Spinal cord (tissue), 10 donors: ENCODE measurements at places on chromosomes 5 and 9. TPM values are rescaled to one million over a fixed set of nuclear protein-coding genes. Genes with fewer than 3 reads are reported as not detected.

DNA sequence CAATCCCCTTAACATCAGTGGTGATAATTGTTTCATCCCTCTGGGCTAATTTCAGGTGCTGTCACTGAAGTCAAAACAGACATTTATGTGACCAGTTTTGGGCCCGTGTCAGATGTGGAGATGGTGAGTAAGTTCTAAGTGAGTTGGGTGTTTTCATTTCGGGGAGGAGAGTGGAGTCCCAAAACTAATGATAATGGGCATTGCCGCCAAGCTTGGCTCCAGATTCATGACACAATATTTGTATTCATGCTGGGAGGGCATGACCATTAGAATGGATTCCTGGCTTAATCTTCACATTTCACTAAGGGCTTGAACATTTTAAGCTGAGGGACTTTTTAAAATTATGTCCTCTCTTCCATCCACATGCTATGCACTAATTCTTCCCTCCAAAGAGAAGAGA, 1.4 kb downstream of the GABRA6 start:
- DNase-seq, result no peak

DNA sequence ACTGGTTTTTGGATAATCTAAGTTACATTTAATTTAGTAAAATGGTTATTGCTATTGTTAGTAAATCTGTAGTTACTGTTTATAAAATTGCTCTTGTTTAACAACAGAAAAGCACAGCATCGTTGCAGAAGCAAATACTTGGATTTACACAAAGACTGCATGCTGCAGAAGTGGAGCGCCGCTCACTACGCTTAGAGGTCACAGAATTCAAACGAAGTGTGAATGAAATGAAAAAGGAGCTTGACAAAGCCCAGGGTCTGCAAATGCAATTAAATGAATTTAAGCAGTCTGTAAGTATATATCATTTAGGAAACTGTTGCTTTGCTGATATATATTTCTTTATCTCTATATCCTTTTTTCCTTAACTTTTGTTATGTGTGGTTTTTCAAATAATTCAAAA, 226.0 kb downstream of the CCDC171 start:
- DNase-seq, result no peak

DNA sequence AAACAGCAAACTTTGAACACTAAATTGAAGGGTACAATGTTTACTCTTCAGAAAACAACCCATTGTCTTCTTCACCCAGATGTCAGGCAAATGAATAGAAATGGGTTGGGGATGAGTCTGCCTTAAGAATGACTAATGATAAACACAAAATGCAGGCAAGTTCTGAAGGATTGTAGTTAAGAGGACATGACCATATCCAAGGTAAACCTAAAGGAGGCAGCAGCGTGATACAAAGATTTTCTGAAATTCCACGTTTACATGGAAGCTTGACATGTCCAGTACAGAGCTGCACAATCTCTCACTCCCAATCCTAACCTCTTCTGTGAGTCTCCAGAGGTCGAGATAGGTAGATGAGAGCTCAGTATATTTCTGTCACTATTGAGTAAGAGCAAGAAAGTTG, 1263.2 kb upstream of the CDH6 start:
- DNase-seq, result no peak

GRCh38 chr5:58400737-58401136, 59.1 kb downstream of the PLK2 start:
- no peak for DNase-seq

DNA sequence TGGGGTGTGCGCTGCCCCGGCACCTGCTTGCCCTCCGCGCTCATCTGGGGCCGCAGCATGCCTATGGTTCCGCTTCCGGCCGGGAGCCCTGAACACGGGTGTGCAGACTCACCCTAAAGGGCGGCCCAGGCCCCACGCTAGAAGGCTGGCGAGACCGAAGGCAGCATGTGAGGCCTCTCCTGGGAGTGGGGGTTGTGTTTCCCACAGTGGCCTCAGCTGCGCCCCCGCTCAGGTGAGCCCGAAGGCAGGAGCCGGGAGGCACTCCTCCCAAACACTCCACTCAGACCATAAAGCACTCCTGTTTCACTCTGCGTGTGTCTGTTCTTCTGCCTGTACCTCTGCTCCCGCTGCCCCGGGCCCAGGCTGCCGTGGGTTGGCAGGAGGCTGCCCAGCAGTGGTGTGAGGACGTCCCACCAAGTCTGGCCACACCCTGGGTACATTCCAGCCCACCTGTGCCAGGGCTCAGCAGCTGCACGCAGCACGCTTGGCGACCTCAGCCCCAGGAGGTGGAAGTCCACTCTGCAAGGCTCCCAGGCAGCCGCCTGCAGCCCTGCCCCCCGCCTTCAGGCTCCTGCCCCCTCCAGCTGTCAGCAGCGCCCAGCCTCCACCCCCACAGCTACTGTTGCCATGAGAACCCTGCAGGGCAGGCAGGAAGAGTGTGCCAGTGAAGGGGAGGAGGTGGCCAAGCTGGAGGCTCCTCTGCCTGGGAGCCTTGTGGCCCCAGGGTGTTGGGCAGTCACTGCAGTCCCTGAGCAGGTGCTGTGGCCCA, 1.2 kb upstream of the AJM1 start:
- no peak for DNase-seq

- DNase-seq, result no peak
Observed at GRCh38 chr5:172920447-172920849, 38.8 kb upstream of the RPL26L1 start.

The DOCK8 gene
- polyA plus RNA-seq, result 10.6 TPM

The PCSK1 gene
- polyA plus RNA-seq, result 9.7 TPM

The INSL6 gene
- 0.35 TPM for polyA plus RNA-seq
